T-cell (primary cell): ENCODE measurements at places on chromosomes 12 and 14. TPM values are rescaled to one million over a fixed set of nuclear protein-coding genes. Genes with fewer than 3 reads are reported as not detected.

The ESRRB gene
- total RNA-seq, result 0.23 TPM

The PTCSC3 gene
- total RNA-seq, result not detected

The SYNJ2BP gene
- total RNA-seq, result 15.9 TPM

The TAS2R7 gene
- not detected for total RNA-seq

The GLT8D2 gene
- total RNA-seq, result 0.29 TPM

The TAS2R50 gene
- 1.1 TPM for total RNA-seq

The ACRBP gene
- total RNA-seq, result 11.1 TPM

The TPH2 gene
- total RNA-seq, result 0.23 TPM

The ARMH4 gene
- not detected for total RNA-seq

The BHLHE41 gene
- total RNA-seq, result 1.7 TPM

The BDKRB2 gene
- not detected for total RNA-seq

The APOF gene
- total RNA-seq, result not detected

The MBD6 gene
- 111 TPM for total RNA-seq

The ZNF10 gene
- total RNA-seq, result 46.6 TPM

The LRRC9 gene
- not detected for total RNA-seq

The PAX9 gene
- total RNA-seq, result not detected

The SERPINA10 gene
- not detected for total RNA-seq

The RNU4-1 gene
- 2,823 TPM for total RNA-seq

The GLS2 gene
- total RNA-seq, result 9.7 TPM

The DAO gene
- not detected for total RNA-seq

The C12orf54 gene
- total RNA-seq, result not detected

The KRT72 gene
- 28.7 TPM for total RNA-seq

The CMA1 gene
- total RNA-seq, result not detected

The SERPINA12 gene
- not detected for total RNA-seq

The MIP gene
- total RNA-seq, result not detected

The RPS6KL1 gene
- total RNA-seq, result 3.2 TPM

The KRT78 gene
- total RNA-seq, result not detected

The LMNTD1 gene
- not detected for total RNA-seq

The CLEC2A gene
- not detected for total RNA-seq

The NANOG gene
- total RNA-seq, result not detected

The MORN3 gene
- 3.9 TPM for total RNA-seq

The P2RX7 gene
- 6.9 TPM for total RNA-seq

The CCDC177 gene
- total RNA-seq, result not detected

The ZNF891 gene
- total RNA-seq, result 4.9 TPM

The TAS2R46 gene
- 2.7 TPM for total RNA-seq

The GRIN2B gene
- not detected for total RNA-seq

The NELL2 gene
- total RNA-seq, result 187 TPM

The SERPINA3 gene
- total RNA-seq, result 4.0 TPM

The PUS1 gene
- total RNA-seq, result 37.3 TPM

The PPP1CC gene
- total RNA-seq, result 134 TPM

The PRB2 gene
- total RNA-seq, result not detected

The TAS2R9 gene
- not detected for total RNA-seq

The P2RX2 gene
- not detected for total RNA-seq

The GPR162 gene
- not detected for total RNA-seq

The ATF7 gene
- total RNA-seq, result 29.6 TPM

The CIDEB gene
- 18.4 TPM for total RNA-seq

The TPPP2 gene
- not detected for total RNA-seq

The SLC25A47 gene
- 0.16 TPM for total RNA-seq

The PZP gene
- not detected for total RNA-seq

The GUCY2C gene
- 0.06 TPM for total RNA-seq

The APPL2 gene
- 59.6 TPM for total RNA-seq
